ENCODE measurements at places on chromosomes 7 and 10.

DNA sequence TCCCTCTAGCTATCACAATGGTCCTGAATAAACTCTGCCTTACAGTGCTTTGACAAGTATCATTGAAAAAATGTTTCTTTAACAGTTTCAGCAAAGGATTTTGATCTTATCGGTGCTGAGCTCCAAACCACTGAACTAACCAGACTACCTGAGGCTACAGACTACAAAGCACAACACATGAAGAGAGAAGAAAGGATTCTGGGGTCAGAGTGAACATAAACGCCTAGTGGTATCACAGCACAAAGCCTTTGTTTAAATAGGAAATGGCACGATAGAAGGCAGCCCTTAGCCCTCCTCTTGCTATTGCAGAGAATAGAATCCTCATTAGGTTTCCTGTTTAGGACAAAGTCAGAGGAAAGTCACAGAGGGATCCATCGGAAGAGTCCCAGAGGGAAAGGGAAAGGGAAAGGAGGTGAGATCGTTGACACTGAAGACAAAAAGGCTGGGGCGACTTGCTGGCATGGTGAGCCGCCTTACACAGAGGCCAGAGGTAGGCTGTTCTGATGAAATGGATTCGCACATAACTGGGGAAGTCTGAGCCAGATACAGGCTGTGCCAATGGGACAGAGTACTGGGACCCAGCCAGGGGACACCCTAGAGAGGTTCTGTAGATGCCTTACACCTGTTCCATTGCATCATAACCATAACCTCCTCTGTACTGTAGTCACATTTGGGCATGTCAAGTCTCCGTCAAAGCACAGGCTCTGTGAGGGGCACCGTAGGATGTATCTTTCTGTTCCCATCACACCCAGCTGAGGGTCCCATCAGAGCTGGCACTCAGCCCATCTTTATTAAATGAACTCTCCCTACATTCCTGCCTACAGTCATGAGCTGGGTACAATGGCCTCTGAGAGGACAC, 71.5 kb downstream of the XPNPEP1 start:
- DNase-seq = no peak

- DNase-seq = no peak
Measured at GRCh38 chr7:5177060-5177459, 13.0 kb upstream of the WIPI2 start.

- no peak for DNase-seq
Measured at GRCh38 chr7:149701495-149702240, 71.7 kb downstream of the ZNF467 start.

DNA sequence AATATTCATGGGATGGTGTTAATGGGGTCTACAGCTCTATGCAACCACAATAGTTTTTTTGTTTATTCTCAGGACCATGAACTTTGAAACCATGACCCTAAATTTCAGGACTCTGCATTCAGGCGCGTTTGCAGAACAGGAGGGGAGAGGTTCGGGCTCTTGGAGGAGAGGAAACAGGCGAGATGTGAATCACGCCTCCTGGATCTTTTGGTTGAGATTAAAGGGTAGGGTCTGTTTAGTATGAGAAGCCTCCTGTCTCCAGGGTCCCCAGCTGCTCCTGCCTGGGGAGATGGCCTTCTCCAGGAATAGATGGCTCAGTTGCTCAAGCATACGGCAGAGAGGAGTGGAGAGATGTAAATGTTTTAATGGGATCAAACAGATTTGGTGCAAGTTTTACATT, 18.2 kb downstream of the TLL2 start:
- no peak for DNase-seq

GRCh38 chr7:359226-359765, 69.3 kb downstream of the FOXL3 start:
- no peak for DNase-seq

GRCh38 chr7:107220356-107220755, 51.6 kb downstream of the HBP1 start:
- DNase-seq = no peak

- DNase-seq = no peak
Measured at GRCh38 chr10:62166331-62167131, 102.1 kb downstream of the RTKN2 start.

GRCh38 chr10:69421611-69422308, 5.0 kb upstream of the TACR2 start:
- no peak for DNase-seq

GRCh38 chr7:94391726-94392392, 2.8 kb upstream of the COL1A2 start:
- no peak for DNase-seq

GRCh38 chr7:78090616-78091015, 292.0 kb downstream of the PHTF2 start:
- DNase-seq = no peak

GRCh38 chr7:70694971-70695794, 436.8 kb upstream of the GALNT17 start:
- DNase-seq = no peak

DNA sequence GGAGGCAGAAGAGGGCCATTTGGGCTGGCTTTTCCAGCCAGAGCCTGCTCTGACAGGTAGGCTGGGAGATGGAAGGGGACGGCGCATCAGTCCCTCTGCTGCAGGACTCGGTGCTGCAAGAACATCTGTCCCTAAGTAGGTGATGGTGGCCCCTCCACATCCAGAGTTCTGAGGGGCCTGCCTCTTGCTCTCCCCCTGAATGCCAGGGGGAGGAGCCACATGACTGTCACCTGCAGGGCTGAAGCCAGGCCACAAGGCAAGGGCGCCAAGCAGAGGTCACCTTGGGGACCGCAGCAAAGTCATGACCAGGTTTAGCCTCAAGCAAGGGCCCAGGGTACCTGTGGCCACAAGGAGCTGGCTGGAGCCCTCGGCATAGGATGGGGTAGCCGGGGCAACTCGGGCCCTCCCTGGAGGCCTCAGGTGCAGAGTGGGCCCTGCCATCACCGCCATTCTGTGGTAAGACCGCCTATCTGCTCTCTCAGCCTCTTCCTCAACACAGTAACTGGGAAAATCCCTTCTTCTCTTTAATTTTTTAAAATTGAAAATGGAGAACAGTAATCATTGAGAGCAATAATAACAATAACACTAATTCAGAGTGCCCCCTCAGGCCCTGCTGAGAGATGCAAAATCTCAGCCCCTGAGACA, 99.3 kb downstream of the FAM53B start:
- no peak for DNase-seq

DNA sequence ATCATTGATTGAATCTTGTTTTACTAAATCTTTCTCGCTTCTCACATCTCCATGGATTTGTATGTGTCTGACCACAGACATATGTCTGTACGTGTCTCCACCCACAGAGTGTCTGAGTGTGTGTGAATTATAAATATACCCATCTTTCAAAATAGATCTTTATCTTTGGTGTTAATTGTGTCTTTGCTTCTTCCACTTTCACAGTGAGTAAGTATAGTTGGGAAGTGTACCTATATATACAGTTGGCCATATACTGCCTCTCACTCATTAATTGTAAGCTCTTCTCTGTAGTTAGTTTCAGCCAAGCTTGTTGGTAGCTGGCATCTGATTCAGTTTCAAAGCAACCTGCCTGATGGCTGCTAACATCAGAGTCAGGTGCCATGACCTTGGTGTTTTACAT, 18.4 kb downstream of the EEPD1 start:
- no peak for DNase-seq

DNA sequence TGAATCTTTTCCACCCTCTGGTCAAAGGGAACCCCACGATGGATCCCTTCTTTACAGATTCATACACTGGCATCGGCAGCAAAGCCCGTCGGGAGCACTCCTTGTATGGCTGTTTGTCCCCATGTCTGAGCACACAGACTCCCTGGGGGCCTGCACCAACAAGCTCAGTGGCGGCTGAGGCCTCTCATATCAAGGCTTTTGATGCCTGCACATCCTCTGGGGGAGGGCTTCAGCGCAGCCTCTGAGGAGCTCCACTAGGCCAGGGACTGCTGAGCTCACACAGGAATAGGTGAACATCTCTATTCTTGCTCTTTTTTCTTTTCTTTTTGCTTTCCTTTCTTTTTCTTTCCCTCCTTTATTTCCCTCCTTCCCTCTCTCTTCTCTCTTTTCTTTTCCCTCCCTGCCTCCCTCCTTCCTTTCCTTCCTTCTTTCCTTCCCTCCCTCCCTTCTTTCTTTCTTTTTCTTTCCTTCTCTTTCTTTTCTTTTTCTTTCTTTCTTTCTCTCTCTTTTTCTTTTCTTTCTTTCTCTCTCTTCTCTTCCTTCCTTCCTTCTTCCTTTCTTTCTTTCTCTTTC, 174.6 kb downstream of the CCDC3 start:
- DNase-seq = no peak

DNA sequence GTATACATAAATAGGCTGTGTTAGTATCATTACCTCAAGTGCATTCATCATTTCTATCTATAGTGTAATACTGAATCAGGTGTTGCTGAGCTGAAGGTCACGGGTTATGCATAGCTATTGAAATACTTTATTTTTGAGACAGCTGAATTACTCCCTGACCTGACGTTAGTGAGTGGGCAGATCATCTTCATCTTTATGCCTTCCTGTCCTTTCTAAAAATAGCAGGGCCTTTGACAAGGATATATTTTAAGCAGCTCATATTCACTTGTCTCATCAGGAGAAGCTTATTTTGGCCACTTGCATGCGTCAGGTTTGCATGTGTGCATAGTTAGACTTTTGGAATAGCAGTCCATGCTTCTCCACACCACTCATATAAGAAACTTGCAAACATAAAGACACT, 63.6 kb upstream of the DKK1 start:
- DNase-seq = no peak

GRCh38 chr7:35707422-35707821, 12.5 kb upstream of the HERPUD2 start:
- DNase-seq = no peak

- peak; percentile 20 for DNase-seq
Measured at GRCh38 chr10:73956476-73957359, 41.2 kb upstream of the VCL start.

GRCh38 chr10:133123746-133124356, 36.1 kb downstream of the ADGRA1 start:
- DNase-seq = no peak

DNA sequence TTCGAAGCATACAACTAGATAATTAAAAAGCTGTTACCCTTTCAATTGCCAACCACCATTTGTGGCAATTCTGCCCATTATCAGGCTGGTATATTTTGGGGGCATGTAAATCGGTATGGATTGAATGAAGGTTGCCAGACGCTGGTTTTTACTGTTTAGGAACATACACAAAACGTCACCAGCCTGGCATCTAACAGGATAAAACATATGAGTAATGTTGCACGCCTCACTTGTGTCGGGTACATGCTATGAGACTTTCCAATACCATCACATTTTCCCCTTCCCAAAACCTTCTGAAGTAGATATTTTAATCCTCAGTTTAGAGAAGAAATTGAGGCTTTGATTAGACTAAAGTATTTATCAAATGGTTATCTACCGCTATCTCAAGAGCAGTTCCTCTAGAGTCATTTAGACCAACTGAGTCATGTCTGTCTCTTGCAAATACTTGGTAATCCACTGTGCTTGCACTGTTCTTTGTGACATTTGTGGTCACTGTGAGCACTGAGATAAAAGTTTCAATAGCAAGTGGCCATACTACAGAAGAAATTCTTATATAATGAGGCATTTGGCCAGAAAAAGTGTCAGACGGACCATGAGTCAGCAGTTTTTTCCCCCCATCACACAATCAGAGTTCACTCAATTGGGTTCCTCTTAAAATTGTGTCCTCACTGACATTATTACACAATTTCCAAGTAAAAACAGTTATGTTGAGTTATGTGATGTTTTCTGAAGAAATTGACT, 498.7 kb downstream of the NXPH1 start:
- DNase-seq = no peak

DNA sequence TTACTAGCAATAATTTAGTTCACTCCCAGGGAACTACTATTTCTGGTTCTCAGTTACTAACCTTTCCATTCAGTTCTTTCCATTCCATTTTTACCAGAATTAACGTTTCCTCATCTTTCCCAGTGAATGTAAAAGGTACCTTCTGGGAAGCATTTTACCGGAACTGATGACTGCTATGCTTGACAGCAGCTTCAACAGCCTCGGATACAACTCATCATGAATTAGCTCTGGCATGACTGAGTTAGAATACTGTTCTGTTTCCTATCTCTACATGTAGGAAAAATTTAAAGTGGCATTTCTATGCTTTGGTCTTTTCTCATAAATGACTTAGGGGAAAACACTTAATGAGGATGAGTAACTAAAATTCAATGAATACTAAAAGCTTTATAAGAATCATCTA, 18.6 kb downstream of the TAS2R41 start:
- no peak for DNase-seq

DNA sequence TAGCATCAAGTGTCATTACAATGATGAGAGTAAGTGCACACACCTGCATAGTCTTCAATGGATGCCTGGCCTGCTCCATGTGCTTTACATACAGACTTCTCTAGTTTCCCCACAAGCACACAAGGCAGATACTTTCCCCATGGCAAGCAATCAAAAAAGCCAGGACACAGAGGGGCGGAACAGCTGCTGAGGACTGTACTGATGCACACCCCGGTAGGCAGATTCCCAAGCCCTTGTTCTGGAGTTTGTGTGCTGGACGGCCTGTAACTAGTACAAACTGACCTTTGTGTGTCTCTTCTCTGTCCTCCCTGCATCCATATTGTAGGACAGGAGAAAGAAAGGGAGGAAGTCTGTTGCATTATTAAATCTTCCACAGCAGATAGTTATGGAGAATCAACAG, 25.8 kb downstream of the UBE2D4 start:
- DNase-seq = no peak

DNA sequence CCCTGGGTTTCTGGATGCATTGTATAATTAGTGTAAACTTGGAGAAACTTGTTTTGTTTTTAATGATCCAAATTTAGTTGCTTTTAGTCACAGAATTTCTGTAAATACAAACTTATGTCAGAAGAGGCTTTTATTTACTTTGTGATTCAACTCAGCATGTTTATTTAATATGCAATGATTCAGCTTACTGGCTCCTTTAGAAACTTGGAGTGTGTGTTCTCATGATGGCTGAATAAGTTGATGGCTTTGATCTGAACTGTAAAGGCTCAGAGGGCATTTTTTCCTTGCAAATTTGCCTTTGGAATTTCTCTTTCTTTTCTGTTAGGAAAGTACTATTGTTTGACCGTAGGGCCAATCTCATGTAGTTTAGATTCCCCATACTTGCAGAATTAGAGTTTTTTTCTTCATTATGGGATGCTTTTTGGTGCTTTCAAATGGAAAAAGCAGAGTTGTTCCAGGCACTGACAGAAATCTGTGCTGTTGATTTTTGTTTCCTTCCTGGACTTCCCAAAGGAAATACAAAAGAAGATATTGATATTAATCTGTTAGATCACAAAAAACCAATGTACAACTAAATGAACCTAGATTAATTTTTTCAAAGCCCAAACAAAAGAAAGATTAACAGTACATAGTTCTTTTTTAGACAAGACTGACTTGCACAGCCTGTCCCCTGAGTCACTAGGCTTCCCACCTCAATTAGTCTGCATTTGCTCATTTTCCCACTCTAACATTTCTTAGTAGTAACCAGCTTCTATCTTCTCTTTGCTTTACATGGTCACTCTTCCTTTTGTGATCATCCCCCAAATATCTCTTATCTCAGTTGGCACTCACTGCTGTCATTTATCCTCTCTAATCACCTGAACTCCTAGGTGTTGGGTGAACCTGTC, 96.8 kb upstream of the AGR3 start:
- no peak for DNase-seq

GRCh38 chr7:8274589-8274988, 12.6 kb upstream of the ICA1 start:
- no peak for DNase-seq

Measured in stimulated activated CD4-positive, alpha-beta T cell treated with anti-CD3 and anti-CD28 coated beads, Interleukin-2, amount 100 ng/mL, for 24 hours (primary cell).